CD4-positive, alpha-beta T cell treated with Interleukin-2 at 100 ng/mL for 4 hours (primary cell): ENCODE measurements at places on chromosomes 7 and 10.

DNA sequence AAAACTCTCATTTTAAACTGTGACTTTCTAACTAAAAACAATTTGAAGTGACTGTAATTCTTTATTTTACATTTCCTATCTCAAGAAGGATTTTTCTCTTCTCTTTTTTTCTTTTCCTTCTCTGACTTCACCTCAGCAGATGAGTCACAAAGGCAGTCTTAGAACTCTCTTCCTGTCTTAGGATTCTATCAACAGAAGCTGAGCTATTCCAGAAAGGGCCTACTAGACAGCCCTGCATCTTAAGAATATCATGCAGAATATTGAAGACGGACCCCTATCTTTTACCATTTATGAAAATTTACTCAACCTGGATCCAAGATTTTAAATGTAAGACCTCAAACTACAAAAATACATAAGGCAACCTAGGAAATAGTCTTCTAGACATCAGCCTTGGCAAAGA, 365.7 kb upstream of the SEMA3C start:
- no peak for DNase-seq

- DNase-seq = no peak
Observed at GRCh38 chr7:128899392-128899791, 11.1 kb downstream of the KCP start.

DNA sequence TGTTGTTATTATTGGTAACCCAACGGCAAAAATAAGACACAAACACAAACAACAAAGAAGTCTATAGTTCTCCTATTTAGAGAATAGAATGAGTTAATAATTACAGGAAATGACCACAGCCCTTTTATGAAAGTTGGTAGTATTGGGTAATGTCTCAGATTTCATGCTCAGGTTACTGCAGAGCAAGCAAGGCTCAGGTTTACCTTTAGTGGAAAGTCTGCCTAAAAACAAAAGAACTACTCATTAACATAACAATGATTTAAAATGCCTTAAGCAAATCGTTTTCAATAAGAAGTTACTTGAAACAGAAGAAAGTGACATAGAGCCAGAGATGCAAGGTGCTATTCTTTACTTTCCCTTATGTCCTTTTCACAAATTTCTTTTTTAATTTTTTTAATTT, 441.2 kb downstream of the PLXDC2 start:
- no peak for DNase-seq

GRCh38 chr10:71863203-71863602, 12.2 kb upstream of the PSAP start:
- DNase-seq = no peak

GRCh38 chr7:148232784-148233183, 357.8 kb upstream of the C7orf33 start:
- no peak for DNase-seq

GRCh38 chr10:118963933-118964332, 65.6 kb upstream of the NANOS1 start:
- no peak for DNase-seq

DNA sequence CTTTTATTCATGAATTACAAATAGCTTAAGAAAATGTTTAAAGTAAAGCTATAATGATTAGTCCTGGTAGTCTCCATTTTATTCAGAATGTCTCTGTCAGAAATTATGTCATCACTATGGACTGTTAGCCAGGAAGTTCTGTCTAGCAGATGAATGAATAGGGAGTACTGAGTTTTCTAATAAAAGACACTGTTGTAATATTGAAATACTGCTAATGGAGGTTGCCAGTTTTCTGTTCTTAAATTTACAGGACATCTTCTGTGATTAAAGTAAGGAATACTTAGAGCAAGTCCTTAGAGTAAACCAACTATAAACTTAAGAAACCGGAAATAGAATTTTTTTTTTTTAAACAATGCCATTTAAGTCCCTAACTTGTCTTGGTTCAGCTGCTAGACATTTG, 309.8 kb downstream of the ADK start:
- DNase-seq = no peak
